ENCODE measurements at places on chromosomes 2 and 18. TPM values are rescaled to one million over a fixed set of nuclear protein-coding genes. Genes with fewer than 3 reads are reported as not detected.

Gene SGPP2
- total RNA-seq, result 3.1 TPM

Gene NRP2
- 46.0 TPM for total RNA-seq

Gene CARF
- total RNA-seq, result 21.7 TPM

Gene ZDBF2
- 28.3 TPM for total RNA-seq

Gene SETBP1
- total RNA-seq, result 46.3 TPM

Gene ALKAL2
- 2.4 TPM for total RNA-seq

Gene SPC25
- 10.2 TPM for total RNA-seq

Gene EFEMP1
- 25.0 TPM for total RNA-seq

DNA sequence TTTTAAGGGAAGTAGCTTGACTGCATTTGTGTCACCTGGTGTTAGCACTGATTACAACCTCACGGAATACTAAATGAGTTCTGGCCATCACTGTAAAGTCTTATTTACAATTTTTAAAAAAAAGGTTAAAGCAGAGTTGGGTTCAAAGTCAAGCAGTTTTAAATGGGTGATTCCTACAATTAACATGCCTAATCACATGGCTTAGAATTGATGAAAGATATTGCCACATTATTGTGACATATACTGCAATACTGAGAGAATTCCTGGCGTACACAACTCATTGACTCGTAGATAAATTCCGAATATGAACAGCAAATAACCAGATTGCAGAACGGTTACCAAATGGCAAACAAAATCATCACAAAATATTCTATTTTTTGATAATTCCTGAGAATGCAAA is 34.2 kb downstream of the ROCK2 start:
- DNase-seq, result no peak

GRCh38 chr18:8469544-8470130 is 139.6 kb upstream of the RAB12 start:
- no peak for DNase-seq

DNA sequence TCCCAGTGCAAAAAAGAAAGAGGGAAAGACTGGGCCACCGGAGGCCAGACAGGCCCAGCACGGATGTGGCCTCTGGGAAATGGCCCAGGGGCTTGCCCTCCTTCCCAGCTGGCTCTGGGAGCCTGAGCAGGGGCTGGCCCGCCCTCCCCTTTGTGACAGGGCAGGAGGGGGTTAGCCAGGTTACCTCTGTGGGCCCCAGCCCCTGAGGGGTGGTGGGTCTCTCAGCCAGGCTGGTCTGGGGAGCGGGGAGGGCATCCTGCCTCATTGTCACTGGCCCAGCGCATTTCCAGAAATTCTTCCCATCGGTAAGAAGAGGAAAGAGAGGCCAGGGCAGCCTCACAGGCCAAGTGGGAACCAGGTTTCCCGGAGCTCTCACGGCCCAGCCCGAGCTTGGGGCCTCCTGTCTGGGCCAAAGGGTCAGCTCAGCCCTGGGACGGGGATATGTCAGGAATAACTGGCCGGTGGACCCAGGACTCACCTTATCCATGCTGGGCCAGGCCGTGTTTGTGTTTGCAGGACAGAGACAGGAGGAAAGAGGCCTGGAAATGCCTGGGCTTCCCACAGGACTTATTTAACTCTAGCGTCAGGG is 182.2 kb downstream of the ZFP36L2 start:
- no peak for DNase-seq

GRCh38 chr2:88190808-88191721 is 20.9 kb downstream of the THNSL2 start:
- no peak for DNase-seq

DNA sequence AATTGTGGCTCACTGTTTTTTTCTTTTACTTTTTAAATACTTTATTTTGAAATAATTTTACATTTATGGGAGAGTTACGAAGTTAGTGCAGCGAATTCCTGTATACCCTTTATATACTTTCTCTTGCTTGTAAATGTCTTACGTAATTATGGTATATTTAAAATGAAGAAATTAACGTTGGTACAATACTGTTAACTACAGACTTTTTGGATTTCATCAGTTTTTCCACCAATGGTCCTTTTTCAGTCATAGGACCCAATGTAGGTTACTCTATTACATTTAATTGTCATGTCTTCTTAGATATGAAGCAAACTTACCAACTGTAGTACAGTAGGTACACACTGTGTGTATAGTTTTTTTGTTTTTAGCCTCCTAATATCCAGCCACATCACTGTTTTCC is 76.3 kb downstream of the BOLA3 start:
- no peak for DNase-seq

DNA sequence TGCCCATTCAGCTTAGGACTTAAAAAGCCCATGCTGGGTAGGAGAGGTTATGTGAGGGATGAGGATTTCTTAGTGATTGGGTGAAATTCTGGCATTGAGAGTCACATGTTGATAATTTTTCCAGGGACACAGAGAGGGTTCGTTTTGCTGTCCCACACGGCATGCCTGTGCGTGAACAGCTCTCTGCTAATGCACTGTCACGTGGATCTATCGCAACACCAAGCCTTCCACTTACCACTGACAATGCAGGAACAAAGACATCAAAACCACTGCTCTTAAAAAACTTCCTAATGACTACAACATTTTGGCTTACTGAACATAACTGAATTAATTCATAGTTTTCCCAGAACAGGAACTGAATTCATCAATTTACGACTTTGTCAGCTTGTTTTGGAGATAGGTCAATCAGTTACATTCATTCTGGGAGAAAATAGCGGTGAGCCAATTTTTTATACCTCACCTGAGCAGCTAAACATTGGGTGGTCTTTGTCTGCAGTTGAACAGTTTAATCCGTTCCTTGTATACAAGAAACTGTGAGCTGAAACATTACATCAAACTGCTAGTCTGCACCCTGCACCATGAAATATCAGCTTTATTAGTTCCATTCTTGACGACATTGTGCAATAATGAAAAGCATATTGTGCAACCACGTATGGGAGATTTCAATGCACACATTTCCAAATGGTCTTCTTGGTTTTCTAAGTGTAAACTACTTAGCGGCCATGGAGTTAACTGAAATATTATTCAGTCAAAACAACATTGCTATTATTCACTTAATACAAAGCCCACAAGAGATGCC is 127.1 kb downstream of the LPIN1 start:
- no peak for DNase-seq

DNA sequence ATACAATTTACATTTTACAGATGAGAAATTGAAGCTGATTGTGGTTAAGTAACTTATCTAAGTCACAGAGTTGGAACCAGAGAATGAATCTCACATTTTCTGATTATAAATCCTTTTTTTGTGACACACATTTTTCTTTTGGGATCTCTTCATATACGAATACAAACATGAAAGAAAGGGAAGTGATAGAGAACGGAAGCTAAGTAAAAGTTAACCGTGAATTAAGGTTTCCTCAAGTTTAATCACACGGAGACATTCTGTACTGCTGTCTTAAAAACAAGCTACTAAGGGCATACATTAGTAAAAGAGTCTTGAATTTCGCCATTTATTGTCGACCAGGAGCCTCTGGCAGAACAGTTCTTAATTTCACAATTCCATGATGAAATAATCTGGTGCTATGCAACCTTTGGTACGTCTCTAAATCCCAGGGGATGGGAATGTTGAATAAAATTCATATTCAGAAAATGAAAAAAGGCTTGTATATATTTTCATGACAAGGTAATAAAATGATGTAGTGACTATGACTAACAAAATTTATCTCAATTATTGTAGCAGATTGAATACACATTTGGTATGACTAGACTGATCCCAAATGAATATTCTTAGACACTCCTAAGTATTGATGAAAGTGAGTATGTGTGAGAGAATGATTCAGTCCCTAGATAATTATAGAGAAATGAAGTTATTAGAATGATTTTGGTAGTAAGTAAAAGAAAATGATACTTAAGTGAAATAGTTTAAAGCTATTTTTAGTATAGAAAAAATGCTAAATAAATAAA is 40.3 kb upstream of the ZSWIM2 start:
- DNase-seq, result no peak

GRCh38 chr2:172977270-172978062 is 98.2 kb upstream of the MAP3K20 start:
- DNase-seq, result no peak

- no peak for DNase-seq
Measured at GRCh38 chr2:69729266-69729665, 12.7 kb upstream of the ANXA4 start.

DNA sequence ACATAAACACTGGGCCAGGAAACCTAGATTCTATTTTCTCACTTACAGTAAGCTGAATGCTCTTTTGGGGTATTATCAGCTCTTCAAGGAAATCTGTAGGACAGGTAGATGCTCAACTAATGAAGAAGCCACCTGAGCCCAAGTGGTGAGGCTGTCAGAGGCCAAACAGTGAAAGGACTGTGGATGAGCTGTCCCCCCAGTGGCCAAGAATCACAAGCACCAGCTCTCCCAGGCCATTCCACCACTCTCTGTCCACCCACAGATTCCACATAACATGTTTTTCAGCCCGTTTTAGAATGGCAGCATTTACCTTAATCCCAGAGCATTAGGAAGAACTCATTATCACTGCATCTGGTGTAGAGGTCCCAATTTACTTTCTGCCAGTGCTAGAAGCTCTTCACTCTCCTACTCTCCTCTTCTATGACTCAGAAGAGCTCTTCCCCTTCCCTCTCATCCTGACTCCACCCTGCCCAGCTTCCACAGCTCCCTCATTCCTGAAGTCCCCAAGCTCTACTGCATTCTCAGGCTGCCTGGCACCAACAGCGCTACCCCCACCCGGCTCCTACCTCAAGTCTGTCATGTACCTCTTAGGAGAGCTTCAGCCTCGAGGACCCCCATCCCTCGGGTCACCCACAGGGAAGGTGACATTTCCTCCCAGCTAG is 43.8 kb upstream of the GORASP2 start:
- no peak for DNase-seq

DNA sequence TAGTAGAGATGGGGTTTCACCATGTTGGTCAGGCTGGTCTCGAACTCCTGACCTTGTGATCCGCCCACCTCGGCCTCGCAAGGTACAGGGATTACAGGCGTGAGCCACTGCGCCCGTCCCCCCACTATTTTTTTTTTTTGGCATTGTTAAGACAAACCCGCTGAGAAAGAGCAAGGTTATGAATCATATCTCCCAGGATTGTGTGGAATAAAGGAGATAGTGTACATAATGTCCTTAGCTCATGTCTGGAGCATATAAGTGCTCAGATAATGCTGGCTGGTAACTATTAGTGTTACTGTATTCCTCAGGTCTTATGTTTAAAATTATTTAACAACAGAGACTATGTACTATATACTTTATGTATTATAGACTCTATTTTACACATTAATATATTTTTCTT is 36.0 kb downstream of the TTC27 start:
- no peak for DNase-seq

DNA sequence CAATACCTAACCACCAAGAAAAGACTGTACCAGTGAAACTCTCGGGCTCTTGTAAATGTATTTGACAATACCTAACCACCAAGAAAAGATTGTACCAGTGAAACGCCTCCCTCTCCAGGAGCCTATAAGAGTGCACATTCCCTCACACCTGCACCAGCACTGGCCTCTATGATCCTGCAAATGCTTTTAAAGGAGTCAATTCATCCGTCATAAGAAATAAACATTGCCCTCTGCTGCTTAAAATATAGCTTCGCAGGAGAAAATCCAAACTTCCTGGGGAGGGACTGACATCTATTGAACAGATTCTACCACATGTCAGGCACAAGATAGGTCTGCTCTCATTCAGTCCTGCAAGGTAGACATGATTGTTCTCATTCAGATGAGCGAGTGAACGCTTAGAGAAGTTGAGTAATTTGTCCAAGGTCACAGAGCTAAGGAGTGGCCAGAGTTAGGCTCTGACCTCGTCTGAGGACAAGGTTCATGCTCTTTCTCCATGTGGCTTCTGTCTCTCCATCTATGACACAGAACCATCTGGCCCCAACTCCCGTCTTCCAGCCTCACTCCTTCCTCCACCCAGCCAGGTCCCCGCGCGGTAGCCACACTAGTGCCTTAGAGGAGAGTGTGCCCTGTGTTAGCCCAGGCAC is 38.7 kb downstream of the MCFD2 start:
- DNase-seq, result peak; percentile 71

GRCh38 chr2:159229476-159230144 is 56.9 kb downstream of the WDSUB1 start:
- DNase-seq, result no peak

GRCh38 chr2:234403074-234403473 is 93.8 kb downstream of the ARL4C start:
- DNase-seq, result no peak

- DNase-seq, result no peak
Measured at GRCh38 chr2:207515671-207516070, 14.1 kb upstream of the CREB1 start.

GRCh38 chr2:116719836-116720235 is 1094.7 kb upstream of the DDX18 start:
- DNase-seq, result no peak

- DNase-seq, result no peak
Measured at GRCh38 chr2:26347286-26347865, 787 bp upstream of the ADGRF3 start.

GRCh38 chr2:146893500-146894041 is 951.3 kb upstream of the ACVR2A start:
- DNase-seq, result no peak

- DNase-seq, result no peak
Measured at GRCh38 chr2:206647985-206648384, 5.7 kb downstream of the FAM237A start.

DNA sequence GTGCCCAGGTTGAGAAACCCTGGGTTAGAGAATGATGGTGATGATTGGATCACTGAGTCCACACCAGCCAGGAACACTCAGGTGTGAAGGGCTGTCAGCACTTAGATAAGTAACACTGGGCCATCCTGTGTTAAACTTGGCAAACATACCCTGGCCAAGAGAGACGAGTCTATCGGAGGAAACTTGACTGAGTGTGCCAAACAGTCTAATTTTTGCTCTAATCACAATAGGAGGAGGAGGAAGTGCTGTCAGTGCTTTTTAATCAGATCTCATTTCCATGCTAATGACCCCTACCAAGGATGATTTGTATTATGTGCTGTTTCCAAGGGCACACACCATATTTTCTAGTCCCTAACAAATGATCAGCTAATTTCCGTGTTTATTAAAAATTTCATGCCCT is 63.8 kb upstream of the SEC11C start:
- DNase-seq, result no peak

- no peak for DNase-seq
Measured at GRCh38 chr18:40692871-40693270, 1262.2 kb upstream of the PIK3C3 start.

- no peak for DNase-seq
Measured at GRCh38 chr2:70091816-70092215, 4.5 kb downstream of the PCBP1 start.

- no peak for DNase-seq
Measured at GRCh38 chr2:157320409-157320808, 5.2 kb downstream of the ERMN start.

- DNase-seq, result peak; percentile 44
Measured at GRCh38 chr2:175251425-175252041, 70.0 kb upstream of the ATP5MC3 start.

GRCh38 chr18:3468066-3468705 is 18.2 kb downstream of the TGIF1 start:
- no peak for DNase-seq

All from cerebellum (tissue), 4 donors.